Forelimb muscle (tissue), 1 donor: ENCODE measurements at places on chromosomes 6 and 20.

GRCh38 chr20:20553541-20553940 is 158.9 kb downstream of the RALGAPA2 start:
- DNase-seq = no peak

DNA sequence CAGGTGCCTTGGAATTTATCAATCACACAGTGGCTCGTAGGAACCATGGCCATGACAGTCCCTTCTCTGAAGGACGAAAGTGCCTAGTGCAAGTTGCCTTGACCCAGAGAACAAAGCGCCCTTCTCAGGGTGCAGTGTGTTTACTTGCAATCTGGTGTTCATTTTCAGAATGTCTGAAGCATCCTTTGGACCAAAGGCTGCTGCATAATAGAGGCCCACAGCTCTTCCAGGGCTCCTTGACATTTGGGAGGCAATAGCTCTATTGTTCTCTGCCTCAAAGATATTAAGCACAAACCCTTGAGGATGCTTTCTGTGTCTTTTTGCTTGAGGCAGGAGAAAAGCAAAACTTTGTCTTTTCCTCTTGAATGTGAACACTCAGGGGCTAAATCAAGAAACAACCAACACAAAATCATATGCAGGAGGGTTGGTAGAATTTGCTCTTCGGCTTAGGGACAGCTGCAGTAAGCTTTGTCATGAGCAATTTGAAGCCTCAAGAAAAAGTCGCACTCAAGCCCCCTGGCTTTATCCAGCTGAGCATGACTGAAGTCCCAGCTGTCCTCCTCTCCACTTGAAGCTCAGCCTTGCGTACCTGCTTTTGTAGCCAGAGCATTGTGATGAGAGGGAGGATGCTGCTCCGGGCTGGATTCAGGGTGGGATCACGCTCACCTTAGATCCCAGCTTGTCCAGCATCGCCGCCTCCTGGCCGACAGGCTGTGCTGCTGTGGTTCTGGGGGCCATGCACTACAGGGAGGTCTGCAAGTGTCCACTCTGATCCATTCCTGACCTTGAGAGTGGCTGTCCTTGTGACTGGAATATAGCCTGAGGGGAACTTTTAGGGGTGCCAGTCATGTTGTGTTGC is 495.4 kb downstream of the CDH26 start:
- DNase-seq = no peak

- no peak for DNase-seq
Observed at GRCh38 chr6:137494281-137494987, at the start of gene OLIG3. OLIG3 (minus strand) TSS chr6:137494394; CDS start chr6:137494170, 224 bp downstream.

DNA sequence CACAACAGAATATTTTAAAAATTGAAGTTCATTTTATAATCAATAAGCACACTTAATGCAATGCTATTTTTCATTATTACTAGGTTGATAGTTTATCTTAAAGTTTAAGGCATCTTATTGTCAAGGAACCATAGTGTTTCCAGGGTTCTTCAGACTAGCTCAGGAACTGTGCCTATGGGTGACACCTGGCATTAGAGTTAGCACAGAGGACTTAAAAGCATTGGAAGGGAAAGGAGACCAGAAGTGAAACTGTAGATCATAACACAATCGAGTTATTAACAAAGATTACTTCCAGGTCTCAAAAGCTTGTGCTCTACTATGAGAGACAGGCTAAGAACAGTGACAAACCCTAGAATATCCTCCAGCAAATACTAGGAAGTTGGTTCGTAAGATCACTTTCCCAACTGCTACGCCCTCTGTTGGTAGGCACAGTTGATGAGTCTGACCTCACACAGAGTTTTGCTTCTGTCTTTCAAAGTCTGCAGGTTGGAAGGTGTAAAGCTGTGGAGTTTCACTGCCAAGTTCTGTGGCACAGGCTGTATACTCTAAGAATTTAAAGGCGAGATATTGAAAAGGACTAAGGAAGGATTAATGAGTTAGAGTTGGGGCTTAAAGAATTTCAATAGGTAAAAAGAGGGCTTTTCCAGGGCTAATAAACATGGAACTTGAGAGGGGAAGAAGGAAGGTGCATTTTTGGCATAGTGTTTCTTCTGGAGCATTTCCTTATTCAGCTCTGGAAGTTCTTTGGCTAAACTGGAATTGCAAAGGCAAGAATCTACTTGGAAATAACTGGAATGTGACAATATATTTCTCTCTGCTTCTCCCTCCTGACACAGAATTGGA is 531.3 kb upstream of the JAG1 start:
- no peak for DNase-seq

- DNase-seq = no peak
Observed at GRCh38 chr6:41548098-41548840, 2.1 kb downstream of the FOXP4 start.

GRCh38 chr6:152404086-152404857 is 232.9 kb downstream of the SYNE1 start:
- no peak for DNase-seq

DNA sequence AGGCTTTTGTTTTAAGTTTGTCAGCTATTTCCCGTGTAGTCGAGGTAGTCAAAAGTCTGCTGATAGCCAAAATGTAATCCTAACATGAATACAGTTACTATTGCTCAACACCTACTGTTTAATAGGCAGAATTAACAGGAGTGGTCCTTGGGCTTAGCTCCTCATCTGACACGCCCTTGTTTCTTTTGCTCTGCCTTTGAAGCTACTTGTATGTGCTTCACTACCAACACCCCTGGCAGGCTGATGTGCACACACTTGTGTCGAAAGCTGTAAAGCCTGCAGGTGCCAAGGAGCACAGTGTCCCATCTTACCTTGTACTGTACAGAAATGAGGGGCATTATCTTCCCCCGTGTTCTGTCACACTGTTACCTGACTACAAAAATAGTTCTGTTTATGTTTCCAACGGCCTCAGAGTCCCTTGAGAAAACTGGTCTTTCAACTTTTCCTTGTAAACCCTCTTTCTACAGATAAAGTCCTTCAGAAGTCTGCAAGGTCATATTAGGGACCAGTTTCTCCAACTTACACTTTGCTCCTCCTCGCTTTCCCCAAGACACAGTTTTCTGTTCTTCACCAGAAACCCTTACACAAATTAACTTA is 9.3 kb downstream of the SDHAF4 start:
- DNase-seq = no peak

DNA sequence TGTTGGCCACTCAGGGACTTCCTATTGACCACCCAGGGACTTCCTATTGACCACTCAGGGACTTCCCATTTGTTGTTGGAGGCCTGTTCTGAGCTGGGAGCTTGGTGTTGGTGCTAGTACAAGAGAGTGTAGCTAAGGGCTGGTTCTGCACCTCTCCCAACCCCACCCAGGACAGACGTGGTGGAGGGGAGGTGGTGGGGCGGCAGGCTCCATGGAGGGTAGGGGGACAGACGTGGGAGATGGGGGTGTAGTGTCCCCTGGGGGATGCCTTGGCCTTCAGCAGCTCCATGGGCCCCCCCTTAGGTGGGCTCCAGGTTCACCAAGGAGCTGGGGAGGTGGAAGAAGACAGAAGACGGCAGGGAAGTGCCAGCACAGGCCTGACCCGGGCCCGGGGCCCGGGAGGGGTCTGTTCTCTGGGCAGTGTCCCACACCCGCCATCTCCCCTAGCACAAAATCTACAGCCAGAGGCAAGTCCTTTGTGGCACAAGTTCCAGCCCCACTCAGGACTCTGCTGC is 33.9 kb downstream of the CHRNA4 start:
- DNase-seq = no peak

GRCh38 chr20:48348022-48348421 is 479.8 kb downstream of the PREX1 start:
- no peak for DNase-seq

DNA sequence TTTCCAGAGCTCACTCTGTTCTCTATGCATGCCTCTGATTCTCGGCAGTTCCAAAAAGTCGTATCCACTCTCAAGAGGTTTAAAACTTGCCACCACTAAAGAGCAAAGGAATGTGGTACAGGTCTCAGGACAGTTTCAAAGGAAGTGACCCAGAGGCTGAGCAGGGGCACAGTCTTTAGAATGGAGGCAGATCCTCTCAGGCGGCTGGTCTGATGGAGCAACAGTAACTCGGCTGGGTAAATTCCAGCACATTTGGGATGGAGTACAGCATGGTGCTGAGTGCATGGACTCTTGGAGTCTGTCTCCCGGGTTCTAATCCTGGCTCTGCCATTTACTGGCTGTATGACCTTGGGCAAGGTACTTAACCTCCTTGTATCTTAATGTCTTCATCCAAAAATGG is 88.1 kb upstream of the BACH2 start:
- no peak for DNase-seq

DNA sequence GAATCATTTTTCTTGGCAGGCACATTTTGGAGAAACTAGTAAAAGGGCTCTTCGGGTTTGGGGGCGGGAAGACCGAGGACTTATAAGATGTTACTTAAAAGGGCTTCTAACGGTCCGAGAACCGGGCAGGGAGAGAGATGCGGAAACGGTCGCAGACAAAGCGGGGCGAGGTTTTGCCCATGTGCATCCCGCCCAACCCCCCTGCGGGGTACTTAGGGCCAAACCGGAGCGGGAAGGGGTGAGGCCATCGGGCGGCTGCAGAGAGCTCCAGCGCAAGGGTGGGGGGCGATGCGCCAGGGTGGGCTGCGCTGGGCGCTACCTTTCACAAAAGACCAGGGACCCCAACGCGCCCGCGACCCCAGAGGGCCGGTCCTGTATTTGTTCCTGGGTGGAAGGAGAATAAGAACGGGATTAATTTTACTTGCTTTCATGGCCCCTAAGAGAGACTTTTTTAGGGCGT is 616 bp downstream of the TUBB start:
- no peak for DNase-seq

GRCh38 chr6:48069280-48069679 is 41.7 kb downstream of the PTCHD4 start:
- no peak for DNase-seq

DNA sequence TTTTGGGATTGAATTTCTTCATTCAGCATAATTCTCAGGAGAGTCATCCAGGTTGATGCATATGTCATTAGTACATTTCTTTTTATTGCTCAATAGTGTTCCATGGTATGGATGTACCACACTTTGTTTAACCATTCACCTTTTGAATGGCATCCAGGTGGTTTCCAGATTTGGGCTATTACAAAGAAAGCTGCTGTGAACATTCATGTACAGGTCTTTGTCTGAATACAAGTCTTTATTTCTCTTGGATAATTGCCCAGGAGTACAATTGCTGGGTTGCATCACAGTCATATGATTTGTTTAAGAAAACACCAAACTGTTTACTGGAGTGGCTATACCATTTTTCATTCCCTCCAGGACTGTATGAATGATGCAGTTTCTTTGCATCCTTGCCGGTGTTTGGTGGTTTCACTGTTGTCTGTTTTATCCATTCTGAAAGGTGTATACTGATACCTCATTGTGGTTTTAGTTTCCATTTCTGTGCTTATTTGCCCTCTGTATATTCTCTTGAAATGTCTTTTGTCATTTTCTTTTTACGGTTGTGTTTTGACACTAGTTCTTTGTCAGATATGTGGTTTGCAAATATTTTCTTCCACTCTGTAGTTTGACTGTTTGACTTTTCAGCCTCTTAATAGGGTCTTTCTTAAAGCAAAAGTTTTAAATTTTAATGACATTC is 8.8 kb downstream of the CDKAL1 start:
- no peak for DNase-seq

GRCh38 chr20:25188218-25188617 is 7.3 kb upstream of the ENTPD6 start:
- DNase-seq = no peak

- DNase-seq = no peak
Observed at GRCh38 chr6:137776786-137777686, 90.0 kb upstream of the TNFAIP3 start.

- no peak for DNase-seq
Observed at GRCh38 chr6:130670142-130670541, 157.1 kb upstream of the SMLR1 start.

GRCh38 chr6:157723376-157723775 is 99.7 kb upstream of the SNX9 start:
- DNase-seq = no peak

DNA sequence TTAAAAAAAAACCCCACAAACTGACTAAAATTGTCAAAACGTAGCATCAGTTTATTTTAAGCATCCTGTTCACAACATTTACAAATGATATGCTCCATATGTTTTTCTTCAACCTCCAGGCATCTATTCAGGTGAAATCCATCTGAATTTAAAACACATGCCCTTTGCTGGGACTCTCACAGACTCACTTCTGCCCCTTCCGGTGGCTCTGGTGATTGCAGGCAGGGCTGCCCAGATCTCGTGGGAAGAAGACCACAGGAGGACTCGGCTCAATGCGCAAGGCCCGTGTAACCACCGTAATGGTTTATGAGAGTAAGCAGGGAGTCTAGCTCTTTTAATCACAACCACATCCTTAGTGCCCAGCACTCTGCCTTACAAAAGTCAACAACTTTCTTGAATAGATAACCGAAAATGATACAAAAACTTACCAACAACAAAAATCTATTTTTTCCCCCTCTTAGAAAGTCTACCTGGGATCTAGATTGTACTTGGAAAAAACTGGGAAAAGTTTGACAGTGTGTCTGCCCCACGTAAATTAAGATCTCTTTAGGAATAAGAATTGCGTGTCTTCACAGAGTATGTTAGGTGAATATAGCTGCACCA is 139.1 kb downstream of the KIF16B start:
- no peak for DNase-seq

DNA sequence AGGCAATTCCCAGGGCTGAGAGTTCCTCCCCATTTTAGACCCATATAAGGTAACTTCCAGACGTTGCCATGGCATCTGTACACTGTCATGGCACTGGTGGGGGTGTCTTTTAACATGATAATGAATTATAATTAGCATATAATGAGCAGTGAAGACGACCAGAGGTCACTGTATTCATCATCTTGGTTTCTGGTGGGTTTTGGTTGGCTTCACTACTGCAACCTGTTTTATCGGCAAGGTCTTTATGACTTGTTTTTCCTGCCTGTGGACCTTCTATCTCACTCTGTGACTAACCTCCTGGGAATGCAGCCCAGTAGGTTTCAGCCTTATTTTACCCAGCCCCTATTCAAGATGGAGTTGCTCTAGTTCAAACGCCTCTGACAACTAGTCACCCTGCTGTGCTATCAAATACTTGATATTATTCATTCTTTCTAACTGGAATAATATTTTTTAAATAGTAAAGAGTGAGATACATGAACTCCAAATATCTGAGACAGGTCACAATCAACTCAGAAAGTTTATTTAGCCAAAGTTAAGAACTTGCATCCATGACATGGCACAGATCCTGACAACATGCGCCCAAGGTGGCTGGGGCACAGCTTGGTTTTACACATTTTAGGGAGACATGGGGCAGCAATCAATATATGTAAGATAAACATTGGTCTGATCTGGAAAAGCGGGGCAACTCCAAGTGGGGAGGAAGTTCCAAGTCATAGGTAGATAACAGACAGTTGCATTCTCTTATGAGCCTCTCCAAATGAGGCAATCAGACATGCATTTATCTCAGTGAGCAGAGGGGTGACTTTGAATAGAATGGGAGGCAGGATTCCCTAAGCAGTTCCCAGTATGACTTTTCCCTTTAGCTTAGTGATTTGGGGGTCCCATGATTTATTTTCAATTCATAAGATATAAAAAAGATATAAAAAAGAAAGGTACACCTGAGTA is 1.2 kb upstream of the UFL1 start:
- no peak for DNase-seq
